ENCODE measurements at places on chromosomes 16 and 17. TPM values are rescaled to one million over a fixed set of nuclear protein-coding genes. Genes with fewer than 3 reads are reported as not detected.

DNA sequence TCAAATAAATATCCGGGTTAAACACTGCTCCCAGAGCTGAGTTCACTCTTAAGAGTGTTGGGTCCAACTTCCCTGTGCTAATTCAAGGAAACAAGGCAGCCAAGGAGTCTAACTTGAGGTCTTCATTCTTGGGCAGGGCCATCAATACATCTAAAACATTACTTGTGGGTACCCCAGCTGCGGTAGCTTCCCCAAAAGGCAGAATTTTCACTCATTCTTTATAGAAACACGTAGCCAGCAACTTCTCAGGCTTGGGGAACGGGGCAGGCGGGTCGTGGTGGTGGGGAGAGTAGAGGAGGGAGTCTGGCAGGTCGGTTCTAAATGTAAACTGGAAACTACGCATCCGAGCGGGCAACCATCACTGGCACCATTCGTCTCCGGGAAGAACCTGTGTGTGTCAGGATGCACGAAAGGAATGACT, 666 bp upstream of the METTL9 start:
- no peaks in the 10 kb centered on the region for H3K27me3 ChIP-seq
- peak overlapping the region; percentile 77 for H3K4me3 ChIP-seq
- DNase-seq: no peak
- H3K36me3 ChIP-seq: no peaks in the 10 kb centered on the region

DNA sequence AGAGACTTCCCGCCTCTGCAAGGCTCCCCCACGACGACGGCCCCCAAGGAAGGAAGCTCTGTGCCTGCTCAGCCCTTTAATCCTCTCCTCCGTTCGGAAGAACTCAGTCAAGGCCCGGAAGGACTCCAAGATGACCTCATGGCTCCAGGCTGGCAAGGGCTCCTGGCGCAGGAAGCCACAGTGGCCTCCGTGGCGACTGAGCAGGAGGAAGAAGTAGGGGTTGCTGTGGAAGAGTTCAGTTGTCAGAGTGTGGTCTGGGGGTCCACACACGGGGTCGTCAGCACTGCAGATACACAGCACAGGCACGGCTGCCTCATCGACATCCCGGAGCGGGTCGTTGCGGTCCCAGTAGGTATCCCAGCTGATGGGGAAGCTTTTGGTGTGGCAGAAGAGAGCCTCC, 4.2 kb downstream of the ABHD15 start:
- H3K4me3 ChIP-seq: no peak overlapping the region
- peak overlapping the region; percentile 54 for H3K27ac ChIP-seq
- H3K4me1 ChIP-seq: peaks cover 58% of the 10 kb centered on the region
- H3K27me3 ChIP-seq: no peaks in the 10 kb centered on the region

GRCh38 chr16:46828943-46829342, 2.0 kb downstream of the C16orf87 start:
- no peaks in the 10 kb centered on the region for H3K36me3 ChIP-seq
- no peaks in the 10 kb centered on the region for H3K4me1 ChIP-seq
- no peak for DNase-seq
- no peak overlapping the region for H3K4me3 ChIP-seq
- no peak overlapping the region for H3K27ac ChIP-seq

- peak overlapping the region; percentile 55 for H3K27ac ChIP-seq
- H3K27me3 ChIP-seq: no peaks in the 10 kb centered on the region
- H3K4me3 ChIP-seq: no peak overlapping the region
- H3K4me1 ChIP-seq: peaks cover 30% of the 10 kb centered on the region
These were observed 20.5 kb downstream of the SLC7A6 start for GRCh38 chr16:68284847-68285246.

DNA sequence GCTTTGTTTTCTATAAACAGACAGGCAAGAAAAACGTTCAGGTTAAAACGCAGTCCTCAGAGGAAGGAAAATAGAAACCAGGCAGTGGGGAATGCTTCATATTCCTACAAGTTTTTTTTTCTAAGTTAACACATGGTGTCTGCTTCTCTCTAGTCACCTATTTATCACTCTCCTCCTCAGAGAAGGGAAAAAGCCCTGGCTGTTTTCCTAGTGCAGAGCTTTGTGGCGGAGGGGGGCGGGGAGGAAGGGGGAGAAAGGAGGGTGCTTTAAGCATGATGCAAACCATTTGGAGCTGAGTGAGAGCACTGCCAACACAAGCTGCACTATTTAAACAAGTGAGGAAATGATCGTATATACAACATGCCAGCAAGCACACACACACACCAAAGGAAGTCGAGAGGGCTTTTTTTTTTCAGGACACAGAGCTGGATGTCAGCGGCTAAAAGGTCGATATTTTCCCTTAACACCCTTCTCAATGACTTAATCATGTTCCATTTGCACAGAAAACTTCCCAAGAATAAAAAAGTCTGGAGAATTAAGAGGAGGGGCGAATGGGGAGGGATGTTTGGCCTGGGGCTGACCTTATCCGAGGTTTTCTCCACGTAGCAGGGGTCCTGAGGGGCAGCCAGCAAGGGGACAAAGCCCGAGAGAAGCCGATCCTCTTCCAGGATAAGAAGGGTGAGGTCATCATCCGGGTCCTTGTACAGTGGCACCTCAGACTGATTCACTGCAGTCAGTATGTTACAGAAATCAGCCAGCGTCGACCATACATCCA, 117.4 kb downstream of the HIC1 start:
- no peak overlapping the region for H3K4me3 ChIP-seq
- H3K4me1 ChIP-seq: peaks cover 55% of the 10 kb centered on the region
- DNase-seq: peak; percentile 96
- no peaks in the 10 kb centered on the region for H3K27me3 ChIP-seq
- H3K27ac ChIP-seq: peak overlapping the region; percentile 85

GRCh38 chr16:56197192-56197992, 6.1 kb downstream of the GNAO1 start:
- no peaks in the 10 kb centered on the region for H3K36me3 ChIP-seq
- peaks cover 41% of the 10 kb centered on the region for H3K27me3 ChIP-seq
- peaks cover 21% of the 10 kb centered on the region for H3K4me1 ChIP-seq
- no peak for DNase-seq

GRCh38 chr17:73701701-73702100, 57.5 kb upstream of the SDK2 start:
- H3K27me3 ChIP-seq: no peaks in the 10 kb centered on the region
- H3K36me3 ChIP-seq: no peaks in the 10 kb centered on the region
- H3K27ac ChIP-seq: no peak overlapping the region

- H3K4me3 ChIP-seq: no peak overlapping the region
- peak; percentile 44 for DNase-seq
- H3K4me1 ChIP-seq: peaks cover 6% of the 10 kb centered on the region
- peak overlapping the region; percentile 8 for H3K27ac ChIP-seq
- H3K27me3 ChIP-seq: no peaks in the 10 kb centered on the region
These were observed 344.9 kb downstream of the CPPED1 start for GRCh38 chr16:12458591-12459358.

DNA sequence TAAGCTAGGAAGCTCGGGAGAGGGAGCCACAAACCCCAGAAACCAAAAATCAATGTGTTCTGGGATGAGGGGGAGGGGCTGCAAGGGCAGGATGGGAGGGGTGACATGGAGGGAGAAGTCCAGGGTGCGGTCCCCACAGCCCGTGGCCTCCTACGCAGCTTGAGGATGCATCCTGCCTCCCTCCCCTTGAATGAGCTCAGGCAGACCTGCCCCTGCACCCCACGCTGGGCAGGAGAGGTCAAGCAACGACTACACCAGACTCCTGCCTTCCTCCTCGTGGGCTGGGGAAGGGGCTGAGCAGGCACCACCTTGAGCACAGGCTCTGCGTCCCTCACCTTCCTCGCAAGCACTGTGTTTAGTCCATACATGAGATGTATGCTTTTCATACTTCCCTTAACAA, 3.9 kb downstream of the ANKRD13B start:
- DNase-seq: peak; percentile 35
- no peak overlapping the region for H3K4me3 ChIP-seq
- H3K4me1 ChIP-seq: peaks cover 17% of the 10 kb centered on the region
- H3K27me3 ChIP-seq: no peaks in the 10 kb centered on the region
- H3K36me3 ChIP-seq: no peaks in the 10 kb centered on the region

DHRS13 gene
- 10.3 TPM for total RNA-seq

All from stomach (tissue), 19 donors.